ENCODE measurements at places on chromosomes 16 and 17. TPM values are rescaled to one million over a fixed set of nuclear protein-coding genes. Genes with fewer than 3 reads are reported as not detected.

The ARL5C gene
- not detected for total RNA-seq

The TPSAB1 gene
- not detected for total RNA-seq

The ASB16 gene
- total RNA-seq: not detected

The CDH8 gene
- 1.6 TPM for total RNA-seq

The KRTAP4-3 gene
- not detected for total RNA-seq

The CETP gene
- not detected for total RNA-seq

The MGAT5B gene
- 54.8 TPM for total RNA-seq

The PROCA1 gene
- not detected for total RNA-seq

The NPIPA8 gene
- not detected for total RNA-seq

The TMED6 gene
- total RNA-seq: not detected

The PMFBP1 gene
- total RNA-seq: 0.29 TPM

The WFIKKN2 gene
- not detected for total RNA-seq

The SLC6A2 gene
- total RNA-seq: not detected

The SMURF2 gene
- 29.2 TPM for total RNA-seq

The CES3 gene
- total RNA-seq: 1.5 TPM

The ARL6IP1 gene
- total RNA-seq: 152 TPM

The SCGB1C2 gene
- total RNA-seq: not detected

The TBC1D3E gene
- total RNA-seq: not detected

The CDRT15L2 gene
- total RNA-seq: not detected

The LSM12 gene
- total RNA-seq: 49.2 TPM

The APOH gene
- not detected for total RNA-seq

The PIPOX gene
- not detected for total RNA-seq

The EVI2B gene
- total RNA-seq: not detected

The UNC13D gene
- total RNA-seq: 1.3 TPM

The HBQ1 gene
- total RNA-seq: 2.2 TPM

The SALL1 gene
- total RNA-seq: not detected

The ZNF423 gene
- total RNA-seq: 0.03 TPM

The STARD3 gene
- total RNA-seq: 32.9 TPM

The CYB5D1 gene
- 7.2 TPM for total RNA-seq

The HAP1 gene
- total RNA-seq: 0.53 TPM

The SLC35G6 gene
- not detected for total RNA-seq

The PRSS8 gene
- not detected for total RNA-seq

The BRD7 gene
- total RNA-seq: 57.3 TPM

The P2RX1 gene
- total RNA-seq: not detected

Data from SK-MEL-5 (cell line).